Neuronal stem cell (in vitro differentiated cells): ENCODE measurements at places on chromosomes 7 and 10.

DNA sequence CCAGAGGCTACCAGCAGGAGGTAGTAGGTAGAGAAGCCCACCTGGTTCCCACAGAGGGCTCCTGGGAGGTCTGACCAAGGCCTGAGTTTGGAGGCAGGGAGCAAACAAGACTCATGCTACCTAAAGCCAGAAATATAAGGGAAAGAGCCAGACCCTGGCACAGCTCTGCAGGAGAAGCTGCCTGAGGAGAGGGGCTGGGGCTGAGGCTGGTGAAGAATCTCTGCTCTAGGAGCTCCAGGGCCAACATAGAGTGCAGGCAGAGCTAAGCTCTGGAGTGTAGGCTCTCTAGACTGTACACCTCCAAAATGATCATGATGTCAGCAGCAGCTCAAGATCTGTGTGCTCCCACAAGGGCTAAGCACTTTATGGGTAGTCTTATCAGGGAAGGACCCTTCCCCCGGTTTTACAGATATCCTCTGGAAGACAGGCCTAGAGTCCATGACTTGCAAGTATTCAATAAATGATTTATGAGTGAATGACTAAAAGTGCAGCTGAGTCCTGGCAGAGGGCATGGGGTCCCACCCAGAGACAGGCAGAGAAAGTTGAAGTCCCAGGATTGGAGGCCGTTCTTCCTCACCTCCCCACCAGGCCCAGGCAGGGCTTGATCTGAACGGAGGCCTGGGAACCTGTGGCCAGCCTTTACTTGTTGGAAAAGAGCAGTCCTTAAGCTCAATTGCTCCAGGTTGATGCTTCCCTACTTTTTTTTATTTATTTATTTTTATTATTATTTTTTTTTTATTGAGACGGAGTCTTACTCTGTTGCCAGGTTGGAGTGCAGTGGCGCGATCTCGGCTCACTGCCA, 71.5 kb upstream of the LRRC4 start:
- DNase-seq = no peak

- DNase-seq = peak; percentile 67
Observed at GRCh38 chr7:27143023-27143949, at the start of gene HOXA5. Gene HOXA5 (minus strand): TSS chr7:27143681. CDS start chr7:27143607, 74 bp downstream.

DNA sequence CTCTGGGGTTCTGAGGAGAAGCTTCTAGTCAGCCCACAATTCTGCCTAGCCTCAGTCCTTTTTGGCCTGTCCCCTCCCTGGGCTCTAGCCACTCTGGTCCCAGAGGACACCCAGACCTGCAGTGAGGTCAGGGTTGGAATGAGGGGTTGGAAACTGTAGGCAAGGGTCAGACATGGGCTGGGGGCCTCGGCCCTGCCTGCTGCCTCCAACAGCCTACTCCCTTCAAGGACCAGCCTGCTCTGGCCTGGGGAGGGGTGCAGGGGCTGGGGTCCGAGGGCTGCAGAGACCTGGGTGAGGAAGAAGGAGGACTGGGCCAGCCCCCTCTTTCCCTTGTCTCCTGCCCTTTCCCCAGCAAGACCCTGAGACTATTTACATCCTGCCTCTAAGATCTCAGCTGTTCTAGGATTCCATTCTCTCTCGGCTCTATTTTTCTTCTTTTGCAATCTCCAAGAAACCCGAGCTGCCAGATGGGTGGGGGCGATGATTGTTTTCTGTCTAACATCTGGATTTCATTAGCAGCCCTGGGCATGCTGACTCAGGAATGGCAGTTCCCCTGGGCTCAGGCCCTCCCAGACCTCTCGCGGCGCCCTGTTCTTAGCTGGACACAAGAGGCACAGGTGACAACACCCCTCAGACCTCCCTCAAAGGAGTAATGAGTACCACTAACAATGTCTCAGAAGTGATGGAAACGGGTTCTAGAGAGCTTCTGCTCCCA, 23.1 kb downstream of the ZCCHC24 start:
- DNase-seq = no peak

- no peak for DNase-seq
Observed at GRCh38 chr10:37965006-37965405, 11.4 kb downstream of the ZNF25 start.

GRCh38 chr10:127158662-127159061, 37.7 kb downstream of the INSYN2A start:
- DNase-seq = no peak

DNA sequence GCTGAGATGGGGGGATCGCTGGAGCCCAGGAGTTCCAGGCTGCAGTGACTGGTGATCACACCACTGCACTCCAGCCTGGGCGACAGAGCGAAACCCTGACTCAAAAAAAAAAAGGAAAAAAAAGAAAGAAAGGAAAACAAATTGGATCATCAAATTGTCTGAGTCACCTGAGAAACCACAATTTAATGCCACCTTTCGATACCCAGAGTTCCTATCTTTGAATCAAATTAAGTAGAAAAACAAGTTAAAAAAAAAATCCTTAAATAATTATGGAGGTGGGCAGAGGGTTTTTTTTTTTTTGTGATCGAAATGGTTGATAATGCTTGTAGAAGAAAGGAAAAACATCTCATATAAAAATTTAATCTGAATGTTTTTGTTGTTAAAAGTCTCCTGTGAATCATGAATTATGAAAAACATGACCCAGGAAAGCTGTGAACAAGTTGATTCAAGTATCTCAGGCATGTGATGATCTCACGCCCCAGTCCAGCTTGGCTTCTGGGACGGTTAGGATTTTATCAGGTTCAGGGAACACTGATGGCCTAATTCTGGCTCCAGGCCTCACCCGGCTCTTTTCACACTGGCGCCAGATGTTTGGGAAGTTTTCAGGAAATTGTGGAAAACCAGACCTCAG, 25.3 kb upstream of the CUX1 start:
- no peak for DNase-seq

DNA sequence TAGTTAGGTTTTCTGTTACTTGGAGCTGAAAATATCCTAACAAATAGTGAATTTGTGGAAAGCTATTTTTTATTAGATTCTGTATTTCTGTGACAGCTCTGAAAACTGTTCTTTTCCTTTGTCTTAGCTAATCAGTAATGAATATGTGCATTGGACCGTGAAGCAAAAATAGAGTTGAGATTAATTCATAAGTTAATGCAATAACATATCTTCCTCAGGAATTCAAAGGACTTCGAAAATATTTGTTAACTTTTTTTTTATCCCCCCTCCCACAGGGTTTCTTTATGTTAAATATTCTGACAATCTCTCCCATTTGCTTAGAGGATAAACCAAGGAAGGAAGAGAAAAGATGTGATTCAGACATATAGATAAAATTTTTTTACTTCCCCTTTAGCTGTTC, 101.4 kb downstream of the PODXL start:
- no peak for DNase-seq

DNA sequence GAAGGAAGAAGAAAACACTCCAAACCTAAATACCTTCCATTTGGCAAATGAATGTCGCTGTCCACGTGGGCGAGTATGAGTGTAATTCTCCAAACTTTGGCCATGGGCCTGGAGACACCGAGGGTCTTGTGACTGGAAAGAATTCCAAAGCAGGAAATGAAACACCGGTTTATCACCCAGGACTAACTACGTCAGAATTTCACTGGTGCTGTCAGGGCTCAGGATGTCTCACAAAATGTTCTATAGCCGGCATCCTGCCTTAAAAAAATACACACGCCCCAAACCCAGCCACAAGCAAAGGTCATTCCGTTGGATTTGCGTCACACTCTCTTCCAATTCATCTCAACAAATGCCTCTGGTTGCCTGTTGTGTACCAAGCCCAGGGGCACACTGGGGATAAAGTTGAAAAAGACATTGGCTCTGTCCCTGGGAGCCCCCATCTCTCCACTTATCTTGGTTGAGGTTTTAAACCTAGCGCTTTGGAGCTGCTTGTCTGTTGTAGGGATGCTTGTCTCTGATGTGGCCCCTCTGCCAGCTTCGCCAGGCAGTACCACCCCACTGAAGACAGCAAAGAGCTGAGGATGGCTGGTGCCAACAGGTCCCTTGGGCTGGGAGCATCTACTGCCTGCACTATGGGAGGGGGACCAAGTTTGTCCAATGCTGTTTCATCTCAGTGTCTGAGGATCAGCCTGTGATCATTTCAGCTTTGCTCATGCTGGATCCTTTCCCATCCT, 31.2 kb downstream of the GSTO2 start:
- DNase-seq = no peak

GRCh38 chr7:17396692-17397091, 98.2 kb downstream of the AHR start:
- DNase-seq = no peak

- no peak for DNase-seq
Observed at GRCh38 chr7:142754681-142755575, 5.7 kb downstream of the PRSS1 start.

DNA sequence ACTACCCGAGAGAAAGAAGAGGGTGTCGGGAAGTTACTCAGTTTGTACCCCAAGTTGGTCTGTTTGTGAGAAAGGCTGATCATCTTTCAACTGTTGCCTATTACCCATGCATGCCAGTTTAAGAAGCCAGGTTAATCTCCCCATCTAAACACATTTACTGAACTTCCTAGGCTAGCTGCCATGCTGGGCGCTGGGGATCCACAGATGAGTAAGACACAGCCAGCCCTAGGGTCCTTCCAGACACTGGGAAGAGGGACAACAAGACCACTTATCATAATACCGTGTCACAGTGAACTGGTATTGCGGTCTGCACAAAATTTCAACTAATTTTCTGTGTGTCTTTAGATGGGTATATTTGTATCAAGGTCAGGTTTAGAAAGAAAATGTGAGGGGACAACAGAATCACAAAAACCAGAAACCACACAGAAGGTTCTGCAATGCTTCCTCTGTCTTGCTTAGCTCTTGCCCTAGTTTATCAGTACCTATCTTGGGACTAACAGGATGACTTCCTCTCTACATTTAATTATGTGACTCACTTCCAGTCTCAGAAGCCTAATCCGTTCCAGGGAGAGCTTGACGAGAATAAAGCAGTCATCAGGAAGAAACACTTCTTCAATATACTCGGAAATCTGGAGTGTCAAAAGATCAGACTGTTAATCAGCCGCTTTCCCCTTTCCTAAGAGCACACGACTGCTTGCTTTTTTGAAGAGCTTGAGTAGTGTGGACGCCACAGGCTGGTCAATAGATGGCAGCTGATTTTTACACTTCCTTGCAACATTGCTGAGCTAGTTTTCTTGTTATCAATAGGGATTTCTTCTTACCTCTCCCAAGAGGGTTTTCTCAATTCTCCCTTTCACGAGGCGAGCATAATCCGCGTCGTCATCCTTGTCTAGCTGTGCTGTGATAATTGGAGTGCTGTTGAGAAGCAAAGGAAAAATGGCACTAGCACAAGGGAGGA, 45.7 kb downstream of the POLR3A start:
- no peak for DNase-seq

GRCh38 chr7:16404636-16405035, 16.7 kb downstream of the CRPPA start:
- DNase-seq = no peak

DNA sequence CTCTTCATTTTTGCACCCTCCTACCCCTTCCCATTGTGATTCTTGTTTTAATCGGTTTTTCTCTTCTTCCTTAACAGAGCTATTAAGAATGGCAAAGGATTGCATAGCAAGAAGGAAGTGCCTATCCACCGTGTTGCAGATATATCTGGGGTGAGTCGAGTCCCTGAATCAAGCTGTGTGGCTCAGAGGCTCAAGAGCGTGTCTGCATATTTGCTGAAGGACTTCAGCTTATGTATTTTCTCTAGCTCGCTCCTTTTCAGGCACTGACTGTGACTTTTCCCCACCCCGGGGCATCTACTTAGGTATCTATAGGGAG, 126.6 kb downstream of the LRRC4 start:
- DNase-seq = no peak

- DNase-seq = no peak
Observed at GRCh38 chr10:35561715-35562114, 43.4 kb upstream of the GJD4 start.

DNA sequence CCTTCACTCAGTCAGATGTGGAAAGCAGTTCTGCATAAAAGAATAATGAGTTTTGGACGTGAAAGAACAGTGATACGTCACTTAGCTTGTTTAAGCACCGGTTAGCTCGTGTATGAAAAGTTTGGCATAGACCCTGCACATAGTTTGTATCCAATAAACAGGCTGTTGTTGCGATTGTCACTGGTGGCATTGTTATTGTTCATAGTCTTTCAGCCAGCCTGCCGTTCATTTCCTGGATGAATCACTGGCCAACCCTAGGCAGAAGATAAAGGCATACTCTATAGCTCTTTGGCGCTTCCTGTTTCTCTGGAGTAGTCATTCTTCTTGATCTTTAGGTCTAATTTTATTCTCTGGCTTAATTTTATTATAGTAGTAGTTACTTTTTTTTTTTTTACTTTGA, 57.8 kb upstream of the ANKRD30A start:
- no peak for DNase-seq

DNA sequence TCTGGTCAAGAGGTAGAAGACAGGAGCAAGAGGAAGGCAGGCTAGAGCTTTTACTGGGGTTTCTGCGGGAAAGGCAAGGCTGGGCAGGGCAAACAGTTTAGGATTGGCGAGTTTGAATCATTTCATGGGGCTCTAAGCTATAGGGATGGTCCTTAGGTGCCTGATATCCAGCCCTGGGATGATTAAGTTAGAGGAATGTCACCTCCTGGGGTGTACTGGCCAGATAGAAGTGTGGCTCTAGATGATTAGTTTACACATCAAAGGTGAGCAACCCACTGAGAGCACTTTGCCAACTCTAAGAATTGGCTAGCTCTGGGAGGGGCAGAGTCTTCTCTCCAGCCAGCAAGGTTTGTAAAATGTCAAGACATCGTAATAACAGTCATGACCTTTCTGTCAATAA, 52.4 kb downstream of the ZNF365 start:
- DNase-seq = no peak

DNA sequence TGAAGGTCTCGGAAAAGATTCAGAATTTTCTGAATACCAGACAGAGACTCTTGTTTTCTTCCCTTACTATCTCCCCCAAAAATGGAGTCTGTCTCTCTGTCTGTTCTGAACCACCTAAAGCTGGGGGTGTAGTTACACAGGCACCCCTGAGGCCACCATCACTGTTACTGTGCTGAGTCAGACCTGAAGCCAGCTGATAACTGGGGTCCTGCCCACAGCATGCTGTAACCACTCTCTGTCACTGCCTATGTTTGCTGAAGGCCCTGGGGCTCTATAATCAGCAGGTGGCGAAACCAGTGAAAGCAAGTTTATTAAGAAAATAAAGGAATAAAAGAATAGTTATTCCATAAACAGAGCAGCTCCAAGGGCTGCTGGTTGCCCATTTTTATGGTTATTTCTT, 575.2 kb upstream of the POT1 start:
- DNase-seq = no peak

DNA sequence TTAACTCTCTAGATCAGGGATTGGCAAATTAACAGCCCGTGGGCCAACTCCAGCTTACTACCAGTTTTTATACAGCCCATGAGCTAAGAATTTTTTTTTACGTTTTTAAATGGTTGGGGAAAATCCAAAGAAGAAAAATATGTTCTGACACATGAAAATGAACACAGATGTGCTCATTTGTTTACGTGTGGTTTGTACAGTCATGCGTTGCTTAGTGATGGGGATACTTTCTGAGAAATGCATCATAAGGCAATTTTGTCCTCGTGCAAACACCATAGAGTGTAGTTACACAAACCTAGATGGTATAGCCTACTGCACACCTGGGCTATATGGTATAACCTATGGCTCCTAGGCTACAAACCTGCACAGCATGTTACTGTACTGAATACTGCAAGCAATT, 8.3 kb upstream of the SMKR1 start:
- no peak for DNase-seq

GRCh38 chr10:119292968-119293760, 85.8 kb downstream of the GRK5 start:
- DNase-seq = no peak

- DNase-seq = no peak
Observed at GRCh38 chr7:123929107-123929506, 4.1 kb downstream of the SPAM1 start.

- DNase-seq = no peak
Observed at GRCh38 chr10:103452506-103453230, 498 bp upstream of the CALHM2 start.

GRCh38 chr10:75911426-75911825, 480.0 kb downstream of the LRMDA start:
- no peak for DNase-seq
